ENCODE measurements at places on chromosomes 1 and 21.

DNA sequence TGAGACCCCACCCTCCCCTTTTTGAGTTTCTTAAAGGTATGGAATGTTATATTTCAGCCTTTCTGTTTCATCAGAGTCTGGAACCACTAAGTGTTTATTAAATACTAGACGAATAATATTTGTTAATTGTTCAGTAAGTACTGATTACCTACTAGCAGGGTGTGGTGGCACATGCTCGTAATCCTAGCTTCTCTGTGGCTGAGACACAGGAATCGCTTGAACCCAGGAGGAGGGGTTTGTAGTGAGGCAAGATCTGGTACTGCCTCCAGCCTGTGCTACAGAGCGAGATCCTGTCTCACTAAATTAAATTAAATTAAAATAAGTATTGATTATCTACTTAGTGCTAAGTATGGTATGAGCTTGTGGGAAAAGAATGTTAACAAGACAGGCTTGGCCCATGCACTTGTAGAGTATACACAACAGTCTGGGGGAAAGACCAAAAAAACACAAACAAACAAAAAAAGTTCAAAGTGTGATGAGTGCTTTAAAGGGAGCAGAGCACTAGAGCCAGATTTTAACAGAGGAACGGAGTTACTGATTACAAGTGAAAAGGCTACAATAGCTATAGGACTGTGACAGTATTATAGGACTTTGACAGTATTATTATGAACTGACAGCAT, 2.4 kb downstream of the CEPT1 start:
- no peak for DNase-seq

DNA sequence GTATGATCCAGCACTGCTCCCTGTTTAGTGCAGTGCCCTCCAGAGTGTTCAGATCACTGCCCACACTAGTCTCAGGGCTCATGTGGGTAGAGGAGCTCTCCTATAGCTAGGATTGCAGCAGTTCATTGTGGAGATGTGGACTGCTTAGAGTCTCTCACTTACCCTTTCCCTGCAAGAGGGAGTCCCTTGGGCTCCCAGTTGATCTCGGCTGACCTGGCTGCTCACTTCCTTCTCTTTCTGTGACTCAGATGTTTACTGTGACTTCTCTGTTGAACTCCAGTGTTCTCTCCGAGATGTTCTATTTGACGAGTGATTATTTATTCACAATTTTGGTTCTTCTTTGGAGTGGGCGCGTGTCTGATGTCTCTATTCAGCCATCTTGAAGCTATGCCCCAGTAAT, 141.9 kb downstream of the PTBP2 start:
- DNase-seq, result no peak

DNA sequence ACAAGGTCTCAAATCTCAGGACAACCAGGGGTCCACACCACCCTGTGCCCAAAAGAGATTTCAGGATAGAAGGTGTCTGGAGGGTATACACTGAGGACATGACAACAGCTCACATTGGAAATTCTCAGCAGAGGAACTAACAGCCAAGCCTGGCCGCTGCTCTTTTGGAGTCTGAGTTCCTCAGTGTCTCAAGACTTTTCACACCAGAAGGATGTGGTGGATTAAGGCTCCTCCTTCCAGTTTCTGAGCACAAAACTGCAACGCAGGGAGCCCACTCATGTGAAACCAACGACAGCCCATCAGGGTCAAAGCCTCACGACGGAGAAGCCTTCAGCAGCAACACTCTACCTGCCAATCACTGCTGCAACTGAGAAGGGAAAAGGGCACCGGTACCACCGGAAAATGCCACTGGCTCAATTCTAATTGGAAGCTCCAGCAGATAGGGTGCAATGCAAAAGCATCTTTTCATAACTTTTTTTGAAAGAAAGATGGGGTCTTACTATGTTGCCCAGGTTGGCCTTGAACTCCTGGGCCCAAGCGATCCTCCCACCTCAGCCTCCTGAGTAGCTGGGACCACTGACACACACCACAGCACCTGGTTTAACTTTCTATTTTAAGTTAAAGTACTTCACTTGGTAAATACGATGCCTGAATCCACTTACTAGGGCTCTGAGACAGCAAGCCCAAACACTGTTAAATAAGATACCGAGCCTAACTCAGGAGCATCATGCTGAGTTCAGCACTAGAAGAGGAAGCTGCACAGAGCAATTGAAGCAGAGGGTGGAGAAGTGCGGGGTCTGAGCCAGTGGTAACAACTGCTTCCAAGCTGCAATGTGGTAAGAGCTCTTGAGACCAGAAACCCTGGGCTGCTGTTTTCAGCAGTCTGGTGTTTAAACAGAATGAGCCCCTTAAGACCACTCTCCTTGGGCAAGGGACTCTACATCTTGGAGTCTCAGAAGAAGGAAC, 7.8 kb downstream of the CAPZB start:
- DNase-seq, result no peak

GRCh38 chr1:1959459-1959839, 40.4 kb upstream of the TMEM52 start:
- DNase-seq, result no peak

GRCh38 chr1:59595774-59596173, 219.0 kb upstream of the HOOK1 start:
- no peak for DNase-seq

- no peak for DNase-seq
Observed at GRCh38 chr1:198500096-198500495, 40.4 kb downstream of the ATP6V1G3 start.

GRCh38 chr1:53947172-53947907, 1.2 kb downstream of the LRRC42 start:
- DNase-seq, result no peak

GRCh38 chr1:159088050-159088449, 11.5 kb upstream of the AIM2 start:
- DNase-seq, result no peak

GRCh38 chr1:204463125-204464060, 31.2 kb downstream of the PIK3C2B start:
- no peak for DNase-seq

DNA sequence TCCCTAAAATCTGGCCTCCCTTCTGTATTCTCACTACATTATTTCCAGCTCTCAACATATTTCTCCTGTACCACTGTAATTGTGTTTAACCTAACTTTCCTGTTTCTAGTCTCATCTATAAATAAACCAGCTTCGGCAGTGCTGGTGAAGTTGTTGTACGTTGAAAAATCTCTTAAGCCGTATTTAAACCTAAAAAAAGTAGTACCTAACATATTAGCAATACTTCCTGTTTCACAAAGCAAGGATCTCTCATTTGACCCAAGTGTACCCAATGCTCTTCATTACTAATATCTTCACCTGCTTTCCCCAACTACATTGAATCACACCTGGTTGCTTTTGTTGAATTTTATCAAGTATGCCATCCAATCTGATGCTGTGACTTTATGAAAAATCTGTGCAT, 42.2 kb upstream of the RGS21 start:
- DNase-seq, result no peak

DNA sequence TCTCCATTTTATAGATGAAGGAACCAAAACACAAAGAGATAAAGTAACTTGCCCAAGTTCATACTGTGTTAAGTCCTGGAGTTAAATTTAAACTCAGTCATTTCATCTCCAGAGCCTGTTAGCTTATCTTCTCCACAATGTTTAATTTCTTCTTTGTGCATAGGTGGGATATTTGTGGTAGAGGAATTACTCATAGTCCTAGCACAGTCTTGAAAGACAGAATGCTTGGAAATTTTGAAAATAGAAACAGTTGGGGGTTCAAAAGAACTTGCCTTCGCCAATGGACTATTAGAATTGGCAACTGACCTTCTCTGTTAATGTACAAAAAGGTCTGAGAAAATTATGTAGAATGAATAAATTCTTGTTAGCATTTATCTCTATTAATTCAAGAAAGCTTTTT, 832.0 kb upstream of the PRMT6 start:
- DNase-seq, result no peak

DNA sequence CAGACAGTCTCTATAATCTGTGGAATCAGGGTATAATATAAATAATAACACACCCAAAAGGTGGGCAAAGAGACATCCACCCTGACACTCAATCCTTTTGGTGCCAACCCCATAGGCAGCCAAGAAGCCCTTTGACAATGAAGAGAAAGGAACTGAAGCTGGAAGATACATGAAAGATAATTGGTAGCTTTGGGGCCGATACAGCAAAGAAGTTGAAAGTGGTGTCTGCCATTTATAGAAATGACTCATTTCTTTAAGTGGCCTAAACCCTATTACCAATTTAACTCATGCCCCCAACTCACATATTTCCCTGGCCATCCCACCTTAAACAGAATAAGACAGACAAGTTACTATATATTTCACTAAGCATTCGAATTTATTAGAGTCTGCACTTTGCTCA, 167.0 kb downstream of the ZC3H11B start:
- no peak for DNase-seq

GRCh38 chr21:46555225-46555617, 49.7 kb downstream of the S100B start:
- DNase-seq, result no peak

DNA sequence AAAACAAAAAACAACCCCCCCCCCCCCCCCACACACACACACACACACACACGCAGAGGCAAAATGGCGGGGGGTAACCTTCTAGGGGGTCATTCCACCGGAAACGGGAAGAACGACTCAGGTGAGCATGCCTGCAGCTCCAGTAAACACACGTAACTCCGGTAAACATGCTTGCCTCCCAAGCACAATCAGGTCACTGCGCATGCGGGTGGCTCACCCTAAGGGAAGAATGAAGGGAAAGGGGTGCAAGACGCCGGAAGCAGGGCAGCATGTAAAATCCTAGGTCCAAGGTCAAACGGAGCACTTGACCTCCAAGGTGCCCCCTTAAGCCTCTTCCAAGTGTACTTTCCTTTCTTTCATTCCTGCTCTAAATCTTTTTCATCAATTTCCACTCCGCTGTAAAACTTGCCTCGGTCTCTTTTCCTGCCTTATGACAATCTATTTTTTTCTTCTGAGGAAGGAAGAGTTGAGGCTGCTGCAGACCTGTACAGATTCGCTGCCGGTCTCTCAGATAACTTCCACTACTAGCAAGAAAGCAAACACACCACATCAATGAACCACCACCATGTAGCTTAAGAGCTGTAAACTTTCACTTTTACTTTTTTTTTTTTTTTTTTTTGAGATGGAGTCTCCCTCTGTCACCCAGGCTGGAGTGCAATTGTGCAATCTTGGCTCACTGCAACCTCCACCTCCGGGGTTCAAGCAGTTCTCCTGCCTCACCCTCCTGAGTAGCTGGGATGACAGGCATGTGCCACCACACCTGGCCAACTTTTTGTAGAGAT, 21.0 kb upstream of the CBR3 start:
- DNase-seq, result peak; percentile 45

- DNase-seq, result peak; percentile 6
Observed at GRCh38 chr1:30111431-30111830, 612.0 kb downstream of the MATN1 start.

GRCh38 chr1:98792123-98792522, 130.6 kb downstream of the SNX7 start:
- DNase-seq, result no peak

GRCh38 chr1:225545649-225546048, 107.3 kb downstream of the ENAH start:
- DNase-seq, result no peak

- DNase-seq, result no peak
Observed at GRCh38 chr21:14121719-14122118, 89.0 kb downstream of the LIPI start.

- DNase-seq, result no peak
Observed at GRCh38 chr1:239891621-239892358, 199.9 kb upstream of the FMN2 start.

GRCh38 chr21:30289215-30289614, at the start of gene KRTAP25-1:
TSS of gene KRTAP25-1 (minus strand) at chr21:30289514. CDS start at chr21:30289490, 24 bp downstream.
- no peak for DNase-seq

DNA sequence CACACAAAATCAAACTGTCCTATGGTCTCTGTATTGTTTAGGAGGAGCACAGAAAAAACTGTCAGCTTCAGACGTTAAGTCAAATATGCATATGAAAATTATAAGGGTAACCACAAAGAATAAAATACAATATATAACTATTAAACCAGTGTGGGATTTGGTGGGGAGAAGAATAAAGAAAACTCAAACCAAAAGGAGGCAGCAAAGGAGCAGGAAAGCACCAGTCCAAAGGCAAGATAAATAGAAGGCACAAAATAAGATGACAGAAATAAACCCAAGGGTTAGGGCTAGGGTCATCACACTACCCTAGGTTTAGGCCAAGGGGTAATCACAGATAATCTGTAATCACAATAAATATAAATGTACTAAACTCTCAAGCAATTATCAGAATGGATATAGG, 32.8 kb downstream of the DLGAP3 start:
- no peak for DNase-seq

- DNase-seq, result no peak
Observed at GRCh38 chr1:87134061-87134460, 194.6 kb upstream of the LMO4 start.

DNA sequence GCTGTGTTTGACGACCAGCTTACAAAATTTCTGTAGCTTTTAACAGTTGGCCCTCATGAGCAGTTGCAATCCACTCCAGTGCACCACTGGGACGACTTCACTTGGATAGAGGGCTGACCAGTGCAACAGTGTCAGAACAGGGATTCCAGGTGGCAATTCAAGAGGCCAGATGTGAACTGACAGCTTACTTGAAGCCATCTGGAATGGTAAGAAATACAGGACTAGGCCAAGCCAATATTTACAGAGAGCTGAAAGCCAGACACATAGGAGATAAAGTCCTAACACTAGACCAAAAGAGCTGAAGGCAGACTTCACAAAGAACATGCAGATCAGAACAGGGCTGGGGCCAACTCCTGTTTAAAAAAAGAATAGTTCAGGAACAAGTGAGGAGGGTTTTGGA, 93.5 kb upstream of the NFIA start:
- no peak for DNase-seq

- DNase-seq, result no peak
Observed at GRCh38 chr1:219665089-219665488, 52.2 kb upstream of the ZC3H11B start.

DNA sequence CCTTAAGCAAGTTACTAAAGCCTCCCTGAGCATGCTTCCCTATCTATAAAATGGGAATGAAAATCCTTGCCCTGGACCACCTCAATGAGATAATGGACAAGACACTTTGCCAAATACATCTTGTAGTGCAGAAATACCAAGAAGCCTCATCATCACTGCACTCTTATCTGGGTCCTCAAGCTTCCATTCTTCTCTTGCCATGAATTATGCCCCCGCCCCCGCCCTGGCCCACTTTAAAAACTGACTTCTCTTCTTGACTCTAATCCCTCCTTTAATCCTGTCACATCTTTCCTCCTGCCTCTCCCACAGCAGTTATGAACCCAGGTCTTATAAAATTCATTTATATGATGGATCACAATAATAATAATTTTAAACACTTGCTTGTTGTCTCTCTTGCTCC, 14.8 kb downstream of the ARHGEF11 start:
- no peak for DNase-seq

- no peak for DNase-seq
Observed at GRCh38 chr1:151553659-151554058, 13.6 kb downstream of the TUFT1 start.

DNA sequence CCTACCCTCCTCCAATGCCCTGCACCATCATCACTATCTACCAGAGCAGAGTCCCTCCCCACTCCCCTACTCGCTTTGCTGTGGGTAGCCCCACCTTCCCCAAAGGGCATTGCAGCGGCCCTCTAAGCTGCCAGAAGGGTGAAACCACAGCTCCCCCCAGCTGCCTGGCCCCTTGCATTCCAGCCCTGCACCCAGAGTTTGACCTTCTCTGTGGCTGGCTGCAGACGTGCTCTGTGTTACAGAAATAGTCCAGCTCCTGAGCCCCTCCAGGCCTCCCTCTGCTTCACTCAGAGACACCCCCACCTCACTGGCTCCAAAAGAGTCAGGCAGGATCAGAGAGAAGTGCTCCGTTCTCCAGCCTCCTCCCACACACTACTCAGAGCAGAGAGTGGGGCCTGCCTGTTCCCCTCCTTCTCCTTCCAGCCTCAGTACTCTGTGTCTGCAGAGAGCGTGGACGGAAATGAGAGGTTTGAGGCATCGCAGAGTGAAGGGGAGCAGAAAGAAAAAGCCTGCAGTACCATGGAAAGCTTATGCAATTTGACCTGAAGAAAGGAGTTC, 63.2 kb downstream of the PLEKHA6 start:
- DNase-seq, result no peak

Data from stimulated activated CD4-positive, alpha-beta T cell treated with anti-CD3 and anti-CD28 coated beads, Interleukin-4, amount 100 ng/mL, for 48 hours (primary cell).